ENCODE measurements at places on chromosomes 16 and 17. TPM values are rescaled to one million over a fixed set of nuclear protein-coding genes. Genes with fewer than 3 reads are reported as not detected.

GRCh38 chr17:55314784-55315491 is 50.2 kb downstream of the HLF start:
- no peak for DNase-seq

DNA sequence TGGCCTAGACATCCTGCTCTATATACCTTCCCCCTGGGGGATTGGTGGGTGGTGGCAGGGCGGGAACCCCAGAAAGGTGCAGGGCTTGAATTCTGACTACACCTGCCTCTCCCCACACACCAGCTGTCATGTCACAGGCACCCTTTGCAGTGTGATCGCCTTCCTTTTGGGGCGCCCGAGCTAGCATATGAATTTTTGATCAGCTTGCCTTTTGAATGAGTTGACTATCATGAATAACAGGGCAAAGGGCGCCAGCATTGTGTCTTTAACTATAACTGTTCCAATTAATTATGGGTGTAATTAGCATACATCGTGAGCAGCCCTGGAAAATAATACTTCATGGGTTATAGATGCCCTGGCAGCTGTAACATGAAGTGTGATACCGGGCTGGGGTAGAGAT is 72.7 kb downstream of the CYLD start:
- no peak for DNase-seq

- no peak for DNase-seq
These were observed 27.2 kb downstream of the HASPIN start for GRCh38 chr17:3750926-3751325.

DNA sequence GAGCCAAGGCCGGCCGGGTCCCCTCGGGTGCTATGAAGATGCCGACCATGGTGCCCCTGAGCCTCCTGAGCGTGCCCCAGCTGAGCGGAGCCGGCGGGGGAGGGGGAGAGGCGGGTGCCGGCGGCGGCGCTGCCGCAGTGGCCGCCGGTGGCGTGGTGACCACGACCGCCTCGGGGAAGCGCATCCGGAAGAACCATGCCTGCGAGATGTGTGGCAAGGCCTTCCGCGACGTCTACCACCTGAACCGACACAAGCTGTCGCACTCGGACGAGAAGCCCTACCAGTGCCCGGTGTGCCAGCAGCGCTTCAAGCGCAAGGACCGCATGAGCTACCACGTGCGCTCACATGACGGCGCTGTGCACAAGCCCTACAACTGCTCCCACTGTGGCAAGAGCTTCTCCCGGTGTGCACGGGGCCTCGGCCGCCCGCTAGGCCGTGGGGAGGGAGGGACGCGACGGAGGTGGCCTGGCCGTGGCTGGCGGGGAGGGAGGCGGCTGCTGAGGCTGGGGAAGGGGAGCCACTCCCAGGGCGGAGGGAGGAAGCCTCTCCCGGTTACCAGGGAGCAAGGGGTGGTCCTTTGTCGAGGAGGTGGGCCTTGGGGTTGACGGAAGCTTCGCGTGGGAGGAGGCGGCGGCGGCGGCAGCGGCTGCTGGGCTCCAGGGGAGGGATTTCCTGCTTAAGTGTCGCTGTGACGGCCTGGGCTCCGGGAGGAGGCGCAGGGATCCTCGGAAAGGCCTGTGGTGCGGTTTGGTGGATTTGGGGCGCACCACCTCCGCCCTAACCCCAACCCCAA is 1.3 kb downstream of the MAZ start:
- no peak for DNase-seq

DNA sequence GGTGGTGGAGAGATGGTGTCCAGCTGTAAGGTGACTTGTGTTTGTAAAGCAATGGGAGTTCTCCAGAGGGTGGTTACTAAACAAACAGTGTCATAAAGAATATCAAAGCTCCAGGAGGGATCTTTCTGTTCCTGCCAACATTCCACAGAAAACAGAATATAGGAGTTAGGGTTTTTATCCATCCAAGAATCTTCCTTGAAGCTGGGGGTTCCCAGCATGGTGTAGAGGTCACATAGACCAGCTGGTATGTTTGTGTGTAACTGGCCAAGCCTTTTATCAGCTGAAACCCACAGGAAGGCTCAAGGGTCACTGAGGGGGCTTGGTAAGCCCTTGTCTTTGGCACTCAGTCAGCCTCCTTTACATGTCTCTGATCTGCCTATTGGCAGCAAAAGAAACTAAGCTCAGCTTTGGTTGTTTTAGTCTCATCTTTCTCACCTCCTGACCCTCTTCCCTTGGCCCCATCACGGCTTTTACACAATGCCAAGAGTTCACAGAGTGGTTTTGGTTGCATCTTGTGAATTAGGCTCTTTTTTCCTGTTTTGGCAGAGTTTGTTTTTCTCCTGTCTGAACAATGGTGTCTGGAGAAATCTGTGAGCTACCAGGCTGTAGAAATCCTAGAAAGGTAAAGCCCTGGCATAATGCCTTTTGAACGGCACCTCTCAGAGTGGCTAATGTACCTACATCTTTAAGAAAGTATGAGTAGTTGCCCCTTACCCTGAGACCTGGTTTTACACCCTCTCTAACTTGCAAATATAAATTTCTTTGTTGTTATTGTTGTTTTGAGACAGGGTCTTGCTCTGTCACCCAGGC is 4.6 kb downstream of the CNTD1 start:
- DNase-seq: no peak

DNA sequence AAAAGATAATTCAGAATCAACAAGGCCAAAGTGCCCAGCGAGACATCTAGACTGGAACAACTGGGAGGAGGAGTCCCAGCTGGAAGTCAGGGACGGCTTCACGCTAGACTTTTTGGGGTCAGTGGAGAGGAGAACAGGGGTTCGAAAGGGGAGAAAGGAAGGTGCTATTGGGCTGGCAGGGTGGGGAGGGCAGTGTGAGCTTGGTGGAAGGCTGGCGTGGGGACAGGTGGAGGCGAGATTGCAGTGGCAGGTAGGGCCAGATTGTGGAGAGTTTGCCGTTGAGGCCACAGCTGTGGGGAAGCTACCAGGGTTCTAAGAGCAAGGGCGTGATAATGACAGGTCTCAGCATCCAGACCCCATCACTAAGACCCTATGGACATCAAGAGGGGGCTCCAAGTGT is 10.5 kb downstream of the SDK2 start:
- DNase-seq: no peak

The CIITA gene
- total RNA-seq: 0.93 TPM

- no peak for DNase-seq
These were observed 56.4 kb downstream of the WWOX start for GRCh38 chr16:78155791-78156345.

The TMIGD1 gene
- total RNA-seq: not detected
